Activated CD4-positive, alpha-beta T cell treated with anti-CD3 and anti-CD28 coated beads, Interleukin-2, amount 10 ng/mL, durations not matched to agents 7 days and 5 days (primary cell): ENCODE measurements at places on chromosomes 13 and 19. TPM values are rescaled to one million over a fixed set of nuclear protein-coding genes. Genes with fewer than 3 reads are reported as not detected.

SLAIN1 gene
- total RNA-seq = 22.7 TPM

TMEM272 gene
- total RNA-seq = 1.3 TPM

LENG1 gene
- total RNA-seq = 7.6 TPM

OR10H4 gene
- not detected for total RNA-seq

DNA sequence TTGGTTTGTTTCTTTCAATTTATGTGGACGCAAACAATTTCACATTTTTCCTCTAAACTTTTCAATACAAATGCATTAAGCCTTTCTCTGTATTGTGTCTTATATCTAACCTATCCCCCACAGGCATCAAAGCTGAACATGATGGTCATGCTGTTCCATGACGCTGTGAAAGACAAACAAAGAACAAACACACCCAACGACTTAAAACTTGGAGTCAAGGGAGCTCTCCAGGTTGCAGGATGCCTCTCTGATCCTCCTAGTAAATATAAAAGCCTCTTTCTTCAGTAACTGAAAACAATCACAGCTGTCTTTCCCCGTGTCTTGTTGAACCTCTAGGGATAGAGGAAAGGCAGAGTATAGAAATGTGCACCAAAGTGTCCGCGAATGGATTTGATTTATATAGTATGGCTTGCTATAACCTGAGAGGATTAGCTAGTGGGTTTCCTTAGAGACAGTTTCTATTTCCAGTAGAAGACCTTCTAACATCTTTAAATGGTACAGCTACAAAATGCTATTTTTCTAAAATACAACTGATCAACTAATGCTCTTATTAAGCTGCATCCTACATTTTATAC, 43.1 kb downstream of the PCDH9 start:
- no peak for DNase-seq

GRCh38 chr13:31972453-31972852, 59.1 kb upstream of the FRY start:
- no peak for DNase-seq

GRCh38 chr19:14804765-14805164, 26.4 kb upstream of the ADGRE2 start:
- DNase-seq = no peak
